ENCODE measurements at places on chromosomes 12 and 14.
A peak's percentile ranks its signal among the peaks of the same experiment; 100 is the strongest.

DNA sequence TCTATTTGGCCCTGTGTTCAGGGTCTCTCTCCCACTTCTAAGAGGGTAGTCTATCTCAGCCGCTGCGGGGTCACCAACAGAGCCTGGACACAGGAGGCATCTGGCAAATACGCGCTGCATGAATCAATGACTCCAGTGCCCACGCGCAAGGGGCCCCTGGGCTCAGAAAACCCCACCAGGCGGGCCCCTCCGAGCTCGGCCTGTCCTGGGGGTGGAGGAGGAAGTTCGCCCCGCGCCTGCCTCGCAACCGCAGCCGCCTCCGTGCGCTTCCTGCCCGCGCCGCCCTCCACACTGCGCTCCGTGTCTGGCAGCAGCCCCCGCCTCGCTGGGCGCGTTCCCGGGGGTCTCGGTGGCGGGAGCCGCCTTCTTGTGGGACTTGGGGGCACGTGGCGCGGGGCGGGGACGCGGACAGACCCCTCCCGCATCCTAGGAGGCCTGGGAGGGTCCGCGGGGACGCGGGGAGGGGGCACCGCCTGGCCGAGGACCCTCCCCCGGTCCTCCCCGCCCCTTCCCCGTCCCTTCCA lies 811 bp upstream of the FBRSL1 start:
- no peak for DNase-seq

- no peak for DNase-seq
Observed at GRCh38 chr12:51388069-51388799, 3.0 kb downstream of the GALNT6 start.

GRCh38 chr14:61750708-61751474 lies 11.3 kb upstream of the SNAPC1 start:
- peak; percentile 82 for DNase-seq

DNA sequence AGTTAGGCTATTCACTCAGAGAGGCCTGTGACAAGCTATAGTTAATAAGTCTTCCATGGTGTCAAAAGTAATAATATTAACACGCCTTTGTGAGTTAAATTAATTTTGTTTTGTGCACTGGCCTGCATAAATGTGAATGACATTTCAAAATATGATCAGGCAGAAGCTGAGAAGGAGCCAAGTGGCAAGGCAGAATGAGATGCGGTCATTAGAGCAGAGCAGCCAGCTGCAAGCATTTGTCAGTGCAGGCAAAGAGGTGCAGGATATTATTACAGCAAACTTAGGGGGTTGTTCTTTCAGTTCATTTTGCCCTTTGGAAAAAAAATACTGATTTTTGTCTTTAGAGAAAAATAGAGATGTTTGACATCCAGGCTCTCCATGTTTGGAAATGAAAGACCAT lies 364.5 kb downstream of the PAWR start:
- no peak for DNase-seq

GRCh38 chr12:27057543-27057942 lies 24.8 kb downstream of the C12orf71 start:
- DNase-seq, result no peak

- DNase-seq, result no peak
Observed at GRCh38 chr12:83005534-83006197, 319.0 kb downstream of the TMTC2 start.

GRCh38 chr12:109065853-109066193 lies 13.4 kb downstream of the USP30 start:
- DNase-seq, result no peak

- no peak for DNase-seq
Observed at GRCh38 chr12:1872448-1872847, 46.0 kb downstream of the CACNA2D4 start.

DNA sequence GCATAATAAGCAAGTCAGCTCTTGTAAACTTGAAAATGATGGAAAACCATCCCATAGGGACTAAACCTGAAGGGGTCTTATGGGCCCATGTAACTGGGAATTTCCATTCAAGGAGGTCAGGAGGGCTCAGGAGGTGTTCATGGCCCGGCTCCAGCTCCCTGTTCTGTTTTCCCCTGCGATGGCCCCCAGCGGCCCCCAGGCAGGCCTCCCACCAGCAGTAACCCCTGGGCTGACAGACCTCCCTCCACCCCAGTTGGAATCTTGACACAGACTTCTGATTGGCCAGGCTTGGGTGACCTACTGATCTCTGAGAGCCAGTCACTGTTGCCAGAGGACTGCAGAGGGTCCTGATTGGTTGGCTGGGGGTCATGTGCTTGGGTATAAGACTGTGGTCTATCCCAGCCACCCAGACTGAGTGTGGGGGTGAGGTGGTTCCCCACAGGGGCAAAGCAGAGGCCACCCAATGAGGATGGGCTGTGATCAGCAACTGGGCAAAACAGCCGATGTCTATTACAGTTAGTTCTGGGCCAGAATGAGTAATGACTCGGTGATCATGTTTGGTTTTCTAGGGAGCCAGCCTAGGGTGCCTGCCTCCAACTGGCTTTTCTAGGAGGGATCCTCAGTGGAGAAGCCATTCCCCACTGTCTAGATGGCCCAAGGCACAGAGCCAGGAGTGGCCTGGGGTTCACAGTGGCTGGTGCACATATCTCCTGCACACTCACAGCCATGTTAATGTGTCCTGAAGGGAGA lies 27.0 kb downstream of the RHOF start:
- no peak for DNase-seq

DNA sequence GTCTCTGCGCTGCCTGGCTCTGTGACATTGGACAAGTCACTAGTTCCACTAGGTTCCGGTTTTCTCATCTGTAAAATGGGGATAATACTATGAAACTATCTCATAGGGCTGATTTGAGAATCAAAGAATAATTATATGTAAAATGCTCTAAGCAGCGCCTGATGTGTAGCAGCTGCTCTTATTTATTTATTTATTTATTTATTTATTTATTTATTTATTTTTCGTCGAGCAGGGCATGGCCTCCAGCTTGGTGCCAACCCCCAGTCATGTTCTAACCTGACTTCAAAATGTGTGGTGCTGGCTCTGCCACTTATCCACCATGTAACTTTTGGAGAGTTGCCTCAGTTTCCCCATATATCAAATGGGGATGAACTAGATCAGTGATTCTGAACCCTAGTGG lies 93.5 kb upstream of the GSC start:
- no peak for DNase-seq

GRCh38 chr12:95642583-95642982 lies 91.3 kb upstream of the USP44 start:
- no peak for DNase-seq

DNA sequence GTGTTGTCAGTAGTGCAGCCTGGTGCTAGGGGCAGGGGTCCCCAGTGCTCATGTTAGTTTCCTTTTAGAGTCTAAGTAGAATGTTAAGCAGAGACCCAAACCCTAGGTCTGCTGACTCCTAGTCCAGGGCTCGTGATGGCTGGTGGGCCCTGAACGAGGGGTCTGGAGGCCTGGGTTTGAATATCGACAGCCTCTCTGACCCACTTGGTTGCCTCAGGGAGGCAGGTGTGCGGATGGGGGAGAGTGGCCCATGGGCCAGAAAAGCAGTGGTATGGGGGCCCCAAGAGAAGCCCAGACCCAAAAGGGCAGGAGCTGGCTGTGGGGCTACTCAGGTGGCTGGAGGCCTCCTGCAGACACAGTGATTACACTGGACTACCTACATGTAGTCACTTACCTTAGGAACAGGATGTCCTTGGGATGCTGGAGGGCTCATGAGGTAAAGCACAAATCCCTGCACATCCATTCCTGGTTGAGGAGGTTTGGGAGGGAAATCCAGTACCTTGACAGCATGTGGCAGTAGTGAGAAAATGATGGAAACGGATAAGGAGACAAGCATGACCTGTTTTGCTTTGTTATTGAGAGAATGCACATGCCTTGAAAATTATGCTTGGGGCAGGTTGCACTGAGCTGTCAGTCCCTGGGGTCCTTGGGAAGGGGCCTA lies 1.7 kb upstream of the SLC25A29 start:
- DNase-seq, result no peak

DNA sequence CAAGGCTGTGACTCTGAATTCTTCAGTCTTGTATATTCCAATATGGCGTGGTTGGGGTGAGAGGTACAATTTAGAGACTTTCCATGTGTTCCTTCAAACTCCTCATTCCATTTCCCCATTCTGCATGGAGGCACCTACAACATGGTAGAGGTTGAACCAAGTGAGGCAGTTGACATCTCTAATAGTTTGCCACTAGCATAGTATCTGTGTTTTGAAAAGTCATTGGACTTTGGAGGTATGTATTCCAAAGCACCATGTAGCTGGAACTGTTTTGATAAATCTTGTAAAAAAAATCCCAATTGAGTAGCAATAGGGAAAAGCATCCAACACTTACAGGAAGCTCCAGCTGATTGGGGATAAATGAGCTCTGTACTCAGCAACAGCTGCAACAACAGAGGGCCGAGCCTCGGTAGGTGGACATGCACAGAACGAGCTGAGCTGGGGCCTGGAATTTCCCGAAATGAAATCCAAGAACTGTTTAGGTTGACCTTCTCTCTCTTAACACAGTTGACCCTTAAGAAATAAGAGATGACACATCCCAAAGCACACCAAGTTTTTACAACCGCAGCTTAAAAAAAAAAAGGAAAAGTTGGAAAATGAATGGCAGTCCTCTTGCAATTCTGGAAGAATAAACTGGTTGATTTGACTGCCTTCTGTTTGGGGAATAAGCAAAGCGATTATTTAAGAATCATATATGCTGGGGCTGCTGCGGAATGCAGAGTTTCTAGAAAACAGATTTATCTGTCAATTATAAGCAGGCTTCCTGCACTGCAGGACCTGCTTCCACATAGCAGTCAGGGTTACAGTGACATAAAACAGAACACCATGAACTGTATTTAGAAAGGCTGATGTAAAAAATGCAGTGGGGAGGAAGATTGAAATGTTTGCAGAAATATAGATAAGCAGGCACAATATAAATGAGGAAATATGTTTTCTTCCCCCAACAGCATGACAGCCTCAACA lies 194.6 kb upstream of the KRR1 start:
- DNase-seq, result no peak

GRCh38 chr12:14157088-14157747 lies 175.8 kb upstream of the GRIN2B start:
- DNase-seq, result no peak

- DNase-seq, result no peak
Observed at GRCh38 chr14:26395726-26396125, 202.1 kb downstream of the NOVA1 start.

- DNase-seq, result no peak
Observed at GRCh38 chr12:124368421-124369032, 73.6 kb downstream of the RFLNA start.

GRCh38 chr12:132530851-132531250 lies 40.9 kb downstream of the FBRSL1 start:
- no peak for DNase-seq

DNA sequence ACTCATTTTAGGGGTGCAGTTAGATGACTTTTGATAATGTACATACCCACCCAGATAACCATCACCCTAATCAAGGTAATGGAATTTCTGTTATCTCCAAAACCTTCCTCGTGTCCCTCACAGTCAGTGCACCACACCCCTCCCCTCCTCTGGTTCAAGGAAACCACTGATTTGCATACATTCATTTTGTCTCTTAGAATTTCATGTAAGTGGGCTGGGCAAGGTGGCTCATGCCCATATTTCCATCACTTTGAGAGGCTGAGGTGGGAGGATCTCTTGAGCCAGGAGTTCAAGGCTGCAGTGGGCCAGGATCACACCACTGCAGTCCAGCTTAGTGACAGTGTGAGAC lies 15.7 kb downstream of the ADIPOR2 start:
- no peak for DNase-seq

DNA sequence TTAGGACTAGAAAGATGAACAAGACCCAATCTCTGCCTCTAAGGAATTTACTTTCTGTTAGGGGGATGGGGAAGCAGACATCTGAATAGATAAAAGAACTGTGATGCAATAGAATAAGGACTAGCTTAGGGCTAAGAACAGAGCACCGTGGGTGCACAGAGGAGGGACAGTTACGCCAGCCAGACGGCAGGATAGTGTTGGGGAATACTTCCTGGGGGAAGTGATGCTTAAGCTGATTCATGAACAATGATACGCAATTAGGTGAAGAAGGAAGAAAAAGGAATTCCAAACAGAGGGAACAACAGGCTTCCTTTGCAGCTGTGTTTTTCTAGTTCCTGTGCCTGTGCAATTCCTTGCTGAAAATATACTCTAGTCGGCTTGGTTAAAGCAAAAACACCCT lies 501.1 kb downstream of the APAF1 start:
- no peak for DNase-seq

- no peak for DNase-seq
Observed at GRCh38 chr12:111868676-111869588, 26.9 kb downstream of the MAPKAPK5 start.

GRCh38 chr12:3419558-3419957 lies 71.4 kb upstream of the PRMT8 start:
- DNase-seq, result no peak

DNA sequence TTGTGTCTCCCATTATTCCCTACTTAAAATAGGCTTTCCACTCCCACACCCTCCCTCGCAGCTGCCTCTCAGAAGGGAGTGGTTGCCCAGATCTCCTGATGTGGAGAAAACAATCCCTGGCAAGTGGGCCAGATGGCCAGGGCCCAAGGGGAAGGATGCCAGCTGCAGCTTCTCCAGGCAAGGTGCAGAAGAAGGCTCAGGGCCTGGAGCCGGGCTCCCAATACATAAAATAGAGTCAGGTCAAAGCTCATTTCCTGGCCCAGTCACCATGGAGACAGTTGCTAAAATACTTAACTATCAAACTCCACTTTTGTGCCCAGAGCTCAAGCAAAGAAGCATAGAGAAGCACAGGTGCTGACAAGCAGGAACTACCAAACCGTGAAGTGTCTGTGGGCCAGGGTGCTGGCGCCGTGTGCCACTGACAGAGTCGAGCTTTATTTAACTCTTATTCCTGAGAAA lies 45.7 kb upstream of the ITPR2 start:
- no peak for DNase-seq

GRCh38 chr14:68959035-68959434 lies 20.1 kb downstream of the ACTN1 start:
- no peak for DNase-seq

- no peak for DNase-seq
Observed at GRCh38 chr12:32522331-32523221, 123.2 kb downstream of the FGD4 start.

GRCh38 chr14:68349900-68350629 lies 442.8 kb downstream of the ZFP36L1 start:
- no peak for DNase-seq

DNA sequence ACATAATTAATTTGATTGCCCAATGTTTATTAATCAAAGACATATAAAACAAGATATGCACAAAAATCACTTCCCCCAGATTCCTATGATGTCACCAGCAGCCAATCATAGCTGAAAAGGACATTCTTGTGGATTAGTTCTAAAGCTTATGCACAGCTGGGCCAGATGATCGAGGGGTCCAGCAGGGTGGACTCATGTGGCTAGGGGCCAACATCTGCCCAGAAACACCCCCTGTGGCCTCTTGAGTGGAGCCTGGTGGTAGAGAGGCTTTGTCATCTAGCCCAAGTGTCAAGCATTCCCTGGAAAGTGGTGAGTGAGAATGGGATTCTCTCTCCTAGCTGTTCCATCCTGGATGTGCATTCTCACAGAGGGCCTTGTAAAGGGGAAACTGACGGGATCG lies 590.0 kb downstream of the BCL11B start:
- DNase-seq, result no peak

DNA sequence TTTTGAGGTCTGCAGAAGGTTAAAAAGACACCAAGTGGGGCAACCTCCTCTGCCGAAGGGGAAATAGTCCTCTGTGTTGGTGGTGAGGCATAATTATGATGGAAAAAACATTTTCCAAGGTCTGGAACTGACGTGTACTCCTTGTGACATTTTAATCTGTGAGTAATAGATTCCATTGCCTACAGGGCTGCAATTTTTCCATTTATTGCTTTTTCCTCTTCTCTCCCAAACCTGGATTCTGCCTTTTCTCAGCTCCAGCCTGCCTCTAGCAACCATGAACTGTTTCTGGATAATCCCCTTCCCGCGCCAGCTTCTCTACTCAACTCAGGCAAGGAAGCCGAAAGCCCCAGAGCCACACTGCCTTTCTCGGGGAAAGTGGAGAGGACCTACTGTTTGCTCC lies 230.1 kb upstream of the PLXNC1 start:
- no peak for DNase-seq
